ENCODE measurements at places on chromosomes 12 and 14.

DNA sequence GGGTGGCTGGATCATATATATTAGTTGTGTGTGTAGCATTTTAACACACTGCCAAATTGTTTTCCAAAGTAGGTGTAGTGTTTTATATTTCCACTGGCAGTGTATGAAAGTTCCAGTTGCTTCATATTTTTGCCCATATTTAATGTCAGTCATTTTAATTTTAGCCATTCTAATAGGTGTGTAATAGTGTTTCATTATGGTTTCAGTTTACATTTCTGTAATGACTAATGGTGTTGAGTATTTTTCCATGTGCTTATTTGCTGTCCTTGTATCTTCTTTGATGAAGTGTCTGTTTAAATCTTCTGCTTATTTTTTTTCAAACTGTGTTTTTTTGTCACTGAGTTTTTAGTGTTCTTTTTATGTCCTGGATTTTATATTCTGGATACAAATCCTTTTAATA, 8.7 kb downstream of the TBC1D15 start:
- DNase-seq: no peak

- no peak for DNase-seq
These were observed 17.8 kb upstream of the PRMT8 start for GRCh38 chr12:3473171-3473570.

DNA sequence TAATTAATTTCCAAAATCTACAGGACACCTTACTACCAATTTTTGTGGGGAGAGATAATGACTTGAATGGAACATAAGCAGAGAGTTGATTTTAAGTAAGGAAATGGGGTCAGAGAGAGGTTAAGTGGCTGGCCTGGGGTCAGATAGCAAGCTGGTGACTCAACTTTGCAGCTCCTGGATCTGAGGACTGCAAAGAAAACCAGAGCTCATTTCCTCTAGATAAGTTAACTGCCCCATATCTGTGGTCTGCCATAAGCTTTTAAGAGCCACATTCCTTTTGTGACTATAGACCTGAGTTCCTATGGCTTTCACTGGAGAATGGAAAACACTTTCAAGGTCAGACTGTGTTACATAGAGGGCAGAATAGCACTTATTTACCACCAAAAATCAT, 201.2 kb upstream of the PRICKLE1 start:
- DNase-seq: no peak

DNA sequence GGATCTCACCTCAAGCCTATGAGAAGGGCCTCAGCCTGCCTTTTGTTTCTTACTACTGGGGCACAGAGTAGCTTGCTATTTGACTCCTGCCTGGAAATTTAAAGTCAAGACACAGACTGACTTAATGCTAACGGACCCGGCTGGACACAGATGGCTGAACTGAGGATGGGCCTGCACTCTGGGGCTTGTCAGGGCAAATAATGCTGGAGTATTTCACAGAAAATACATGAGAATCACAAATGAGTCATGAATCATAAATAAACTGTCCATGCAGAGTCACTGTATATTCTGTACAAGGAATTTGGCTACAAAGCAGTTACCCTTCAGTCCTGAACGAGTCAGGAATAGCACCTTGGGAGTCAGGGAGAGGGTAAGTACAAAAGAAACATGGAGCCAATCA, 683.2 kb upstream of the FOXG1 start:
- no peak for DNase-seq

DNA sequence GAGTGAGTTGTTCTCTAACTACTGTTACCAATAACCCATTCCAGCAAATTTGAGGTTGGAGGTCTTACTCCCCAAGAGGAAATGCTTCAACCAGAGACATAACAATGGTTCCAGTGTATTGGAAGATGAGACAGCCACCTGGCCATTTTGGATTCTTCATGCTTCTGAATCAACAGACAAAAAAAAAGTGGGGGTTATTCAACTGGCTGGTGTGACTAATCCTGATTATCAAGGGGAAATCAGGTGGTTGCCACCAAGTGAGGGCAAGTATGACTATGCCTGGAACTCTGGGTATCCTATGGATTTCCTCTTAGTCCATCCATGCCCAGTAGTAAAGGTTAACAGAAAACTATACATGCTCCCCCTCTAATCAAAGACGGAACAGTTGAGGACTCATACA, 29.9 kb upstream of the ZNF641 start:
- DNase-seq: no peak

DNA sequence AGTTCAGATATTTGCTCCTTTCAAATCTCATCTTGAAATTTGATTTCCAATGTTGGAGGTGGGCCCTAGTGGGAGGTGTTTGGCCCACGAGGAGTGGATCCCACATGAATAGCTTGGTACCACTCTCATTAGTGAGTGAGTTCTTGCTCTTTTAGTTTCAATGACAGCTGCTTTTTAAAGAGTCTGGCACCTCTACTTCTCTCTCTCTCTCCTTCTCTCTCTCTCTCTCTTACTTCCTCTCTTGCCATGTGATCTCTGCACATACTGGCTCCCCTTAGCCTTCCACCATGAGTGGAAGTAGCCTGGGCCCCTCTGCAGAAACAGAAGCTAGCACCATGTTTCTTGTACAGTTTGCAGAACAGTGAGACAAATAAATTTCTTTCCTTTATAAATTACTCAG, 25.1 kb downstream of the GPR65 start:
- no peak for DNase-seq

DNA sequence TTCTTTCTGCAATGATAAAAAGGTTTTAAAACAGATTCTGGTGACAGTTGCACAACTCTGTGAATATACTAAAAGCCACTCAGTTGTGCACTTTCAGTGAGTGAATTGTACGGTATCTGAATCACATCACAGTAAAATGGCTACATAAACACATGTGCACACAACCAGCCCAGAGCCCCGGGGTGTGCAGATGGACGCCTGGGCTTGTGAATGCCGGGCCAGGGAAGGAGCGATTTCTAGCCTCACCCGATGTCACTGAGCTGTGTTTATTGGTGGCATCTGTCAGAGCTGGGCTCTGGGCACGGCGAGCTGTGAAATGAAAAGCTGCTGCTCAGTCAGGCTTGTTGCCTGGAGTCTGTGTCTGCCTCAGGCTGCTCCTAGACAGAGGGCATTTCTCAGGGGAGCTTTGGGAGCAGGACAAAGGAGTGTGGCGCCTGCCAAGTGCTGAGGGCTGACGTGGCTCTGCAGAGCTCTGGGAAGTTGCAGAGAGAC, 25.9 kb downstream of the RHOF start:
- DNase-seq: no peak

- DNase-seq: no peak
These were observed 604 bp downstream of the GLIPR1 start for GRCh38 chr12:75481013-75481705.

DNA sequence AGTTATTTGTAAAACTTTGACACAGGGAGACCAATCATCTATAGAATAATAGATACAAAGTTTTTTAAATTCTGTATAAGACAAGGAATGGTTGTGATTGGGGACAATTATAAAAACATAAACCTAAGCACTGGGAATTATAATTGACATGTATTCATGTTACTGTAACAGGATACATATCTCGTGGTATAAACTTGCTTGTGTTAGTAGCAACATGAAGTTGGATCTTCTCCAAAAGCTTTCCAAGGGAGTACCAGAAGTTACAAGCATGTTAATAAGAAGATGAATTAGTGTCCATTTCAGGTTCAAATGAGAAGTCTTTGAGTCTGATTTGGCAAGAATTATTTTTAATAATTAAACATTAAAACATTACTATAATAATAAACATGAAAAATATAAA, 42.2 kb downstream of the CDKL1 start:
- DNase-seq: no peak
